ENCODE measurements at places on chromosomes 5 and 9.

GRCh38 chr9:108100571-108100970, 611.0 kb upstream of the KLF4 start:
- no peak for DNase-seq
- no peaks in the 10 kb centered on the region for H3K27me3 ChIP-seq
- no peaks in the 10 kb centered on the region for H3K36me3 ChIP-seq
- H3K27ac ChIP-seq, result no peak overlapping the region

- H3K27ac ChIP-seq, result no peak overlapping the region
- H3K4me3 ChIP-seq, result no peak overlapping the region
- no peak for DNase-seq
- H3K27me3 ChIP-seq, result peaks cover 12% of the 10 kb centered on the region
These were observed 49.4 kb upstream of the ERBIN start for GRCh38 chr5:65876970-65877369.

DNA sequence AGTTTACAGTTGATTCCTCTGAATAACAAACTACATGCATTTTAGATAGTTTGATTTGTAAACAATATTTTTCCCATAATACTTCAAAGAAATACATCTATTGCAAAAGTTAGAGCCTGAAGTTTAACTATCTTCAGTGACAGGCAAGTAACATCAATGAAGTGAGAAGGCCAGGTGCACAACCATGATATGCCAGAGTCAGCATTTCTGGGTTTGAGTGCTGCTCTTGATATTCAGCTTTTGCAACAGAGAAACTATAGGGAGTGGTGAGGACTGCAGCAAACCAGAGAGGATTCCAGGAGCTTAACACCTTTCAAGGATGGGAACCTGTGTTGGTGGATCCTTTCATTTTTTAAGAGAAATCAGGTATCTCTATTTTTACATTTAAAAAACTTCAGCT, 79.4 kb upstream of the RASEF start:
- H3K27ac ChIP-seq, result no peak overlapping the region
- peaks cover 41% of the 10 kb centered on the region for H3K27me3 ChIP-seq
- H3K4me3 ChIP-seq, result no peak overlapping the region
- no peaks in the 10 kb centered on the region for H3K4me1 ChIP-seq

- H3K4me3 ChIP-seq, result no peak overlapping the region
- no peak for DNase-seq
- H3K27ac ChIP-seq, result no peak overlapping the region
- H3K36me3 ChIP-seq, result no peaks in the 10 kb centered on the region
- no peaks in the 10 kb centered on the region for H3K4me1 ChIP-seq
- H3K27me3 ChIP-seq, result peaks cover 12% of the 10 kb centered on the region
These were observed 165.9 kb downstream of the SH3GL2 start for GRCh38 chr9:17744786-17745185.

DNA sequence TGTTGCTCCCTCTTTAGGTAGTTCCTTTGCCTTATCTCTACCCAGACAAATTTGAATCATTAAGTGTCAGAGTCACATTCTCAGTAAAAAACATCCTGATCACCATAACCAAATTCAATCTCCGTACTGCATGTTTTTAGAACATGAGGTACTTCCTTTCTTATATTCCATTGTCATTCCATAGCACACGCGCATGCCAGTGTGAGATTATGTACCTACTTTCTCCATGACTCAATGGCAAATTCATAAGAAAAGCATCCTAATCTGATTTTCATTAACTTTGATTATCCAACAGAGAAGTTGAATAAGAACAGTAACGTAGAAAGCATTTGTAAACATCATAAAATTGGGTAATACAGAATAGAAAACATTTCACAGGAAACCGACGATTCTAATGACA, 1118.6 kb upstream of the CDH9 start:
- H3K4me3 ChIP-seq, result no peak overlapping the region
- H3K27me3 ChIP-seq, result no peaks in the 10 kb centered on the region
- no peak overlapping the region for H3K27ac ChIP-seq
- DNase-seq, result no peak
- no peaks in the 10 kb centered on the region for H3K36me3 ChIP-seq

DNA sequence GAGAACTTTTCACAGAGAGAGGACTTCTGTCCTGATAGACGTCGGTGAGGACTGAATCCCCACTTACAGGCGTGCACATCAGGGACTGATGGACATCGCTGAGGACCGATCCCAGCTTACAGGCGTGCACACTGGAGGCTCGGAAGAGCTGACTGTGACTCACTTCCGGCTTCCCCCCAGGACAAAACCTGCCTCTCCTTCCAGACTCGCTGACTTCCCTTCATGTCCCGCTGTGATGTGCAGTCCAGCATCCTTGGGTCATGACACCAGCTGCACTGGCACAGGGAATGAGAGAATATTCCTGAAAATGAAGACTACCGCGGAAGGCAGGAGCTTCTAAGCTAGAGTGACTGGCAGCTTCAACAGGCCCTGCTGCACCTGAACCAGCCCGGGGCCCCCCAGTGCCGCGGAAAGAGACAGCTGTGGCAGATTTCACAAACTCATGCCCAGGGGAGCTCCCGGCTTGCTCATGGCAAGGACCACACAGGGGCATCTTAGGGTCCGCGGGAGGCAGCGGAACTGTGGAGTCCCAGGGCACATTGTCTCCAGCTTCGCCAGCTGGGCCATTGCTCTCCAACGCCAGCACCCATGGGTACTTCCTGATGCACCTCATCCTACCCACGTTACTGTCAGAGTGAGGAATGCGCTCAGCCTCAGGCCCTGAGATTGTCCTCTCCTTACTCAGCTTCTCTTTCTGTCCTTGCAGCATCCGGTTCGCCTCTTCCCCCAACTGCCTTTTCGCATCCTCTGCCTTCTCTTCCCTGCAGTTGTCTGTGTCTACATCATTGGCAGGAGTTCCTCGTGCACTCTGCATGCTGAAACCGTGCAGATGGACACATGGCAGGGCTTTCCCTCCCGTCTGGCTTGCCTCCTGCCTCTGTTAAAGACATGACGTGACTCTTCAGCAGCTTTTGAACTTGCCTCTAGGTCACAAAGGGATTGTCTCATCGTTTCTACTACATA, 29.5 kb downstream of the SURF6 start:
- no peaks in the 10 kb centered on the region for H3K4me1 ChIP-seq
- H3K4me3 ChIP-seq, result no peak overlapping the region
- peaks cover 26% of the 10 kb centered on the region for H3K27me3 ChIP-seq
- DNase-seq, result no peak
- H3K36me3 ChIP-seq, result no peaks in the 10 kb centered on the region

- peaks cover 11% of the 10 kb centered on the region for H3K27me3 ChIP-seq
- H3K27ac ChIP-seq, result no peak overlapping the region
- H3K4me3 ChIP-seq, result no peak overlapping the region
- peaks cover 4% of the 10 kb centered on the region for H3K4me1 ChIP-seq
- DNase-seq, result no peak
These were observed 186.1 kb upstream of the MAST4 start for GRCh38 chr5:66410122-66410521.

All from mesothelial cell of epicardium (in vitro differentiated cells).